Cerebellar nuclear complex (tissue), 1 donor: ENCODE measurements at places on chromosomes 7 and 10.
A peak's percentile ranks its signal among the peaks of the same experiment; 100 is the strongest.

GRCh38 chr7:155533120-155533826 is 13.1 kb downstream of the CNPY1 start:
- DNase-seq: no peak

GRCh38 chr10:34454590-34455261 is 360.4 kb downstream of the PARD3 start:
- DNase-seq: no peak

DNA sequence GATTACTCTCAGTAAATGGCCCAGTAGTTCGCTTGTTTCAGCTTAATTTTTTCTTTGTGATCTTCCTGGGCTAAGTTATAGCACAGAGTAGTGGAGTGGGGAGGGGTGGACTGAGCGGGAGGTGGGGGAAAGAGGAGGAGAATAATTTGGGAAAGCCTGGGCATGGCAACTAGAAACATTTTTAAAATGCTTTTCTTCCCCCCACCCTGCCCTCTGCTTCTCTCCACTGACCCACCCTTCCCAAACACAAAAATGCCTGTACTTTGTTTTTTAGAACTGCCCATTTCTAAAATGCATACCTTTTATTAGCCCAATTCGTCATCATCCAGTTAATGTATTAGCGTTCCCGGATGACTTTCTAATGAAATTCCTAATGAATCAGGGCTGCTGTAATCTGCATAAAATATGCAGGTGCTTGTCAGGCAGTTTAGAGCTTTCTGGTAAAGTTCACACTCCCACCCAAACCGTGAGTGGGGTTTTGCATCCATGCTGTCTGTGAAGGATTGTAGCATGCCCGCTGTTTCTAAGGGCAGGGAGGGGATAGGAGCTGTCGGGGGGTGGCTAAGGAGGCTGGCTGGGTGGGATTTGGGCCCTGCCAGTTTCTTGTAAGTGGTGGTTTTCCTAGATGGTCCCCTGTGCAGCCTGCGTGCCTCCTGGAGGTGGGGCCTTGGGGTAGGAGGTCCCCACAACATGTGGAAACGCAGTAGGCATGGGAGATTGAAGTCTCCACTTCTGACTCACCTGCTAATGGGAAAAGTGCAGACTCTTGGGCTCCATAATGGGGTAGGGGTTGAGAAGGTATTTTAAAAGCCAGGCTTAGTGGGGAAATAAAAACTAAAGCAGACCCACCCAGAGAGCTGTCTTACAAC is 190.3 kb downstream of the TCF7L2 start:
- no peak for DNase-seq

GRCh38 chr10:11789306-11789705 is 33.9 kb upstream of the PROSER2 start:
- DNase-seq: no peak

- no peak for DNase-seq
Observed at GRCh38 chr10:72414642-72415041, 59.9 kb upstream of the DNAJB12 start.

GRCh38 chr7:4742051-4742573 is 33.3 kb upstream of the AP5Z1 start:
- no peak for DNase-seq

DNA sequence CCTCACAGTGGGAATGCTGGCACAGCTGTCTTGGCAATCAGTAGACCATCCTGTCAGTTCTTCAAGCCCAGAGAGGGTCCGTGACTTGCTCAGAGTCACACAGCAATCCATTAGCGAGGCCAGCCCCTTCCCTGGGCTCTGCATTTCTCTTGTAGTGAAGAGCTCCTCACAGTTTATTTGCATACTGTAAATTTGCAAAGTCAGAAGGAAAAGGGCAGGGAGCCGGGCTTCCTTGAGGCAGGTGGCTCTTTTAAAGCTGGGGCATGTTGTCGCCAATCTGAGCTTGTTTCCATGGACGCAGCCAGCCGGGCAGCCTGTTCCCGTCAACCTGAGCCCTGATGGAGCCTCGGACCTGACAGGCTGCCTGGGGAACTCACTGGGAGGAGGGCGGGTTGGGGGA is 123.4 kb downstream of the CUX1 start:
- DNase-seq: peak; percentile 55

GRCh38 chr7:32043688-32044087 is 26.5 kb downstream of the PDE1C start:
- no peak for DNase-seq

- no peak for DNase-seq
Observed at GRCh38 chr7:101426303-101427011, 63.8 kb downstream of the COL26A1 start.

- DNase-seq: no peak
Observed at GRCh38 chr7:37817591-37817960, 30.8 kb upstream of the NME8 start.

DNA sequence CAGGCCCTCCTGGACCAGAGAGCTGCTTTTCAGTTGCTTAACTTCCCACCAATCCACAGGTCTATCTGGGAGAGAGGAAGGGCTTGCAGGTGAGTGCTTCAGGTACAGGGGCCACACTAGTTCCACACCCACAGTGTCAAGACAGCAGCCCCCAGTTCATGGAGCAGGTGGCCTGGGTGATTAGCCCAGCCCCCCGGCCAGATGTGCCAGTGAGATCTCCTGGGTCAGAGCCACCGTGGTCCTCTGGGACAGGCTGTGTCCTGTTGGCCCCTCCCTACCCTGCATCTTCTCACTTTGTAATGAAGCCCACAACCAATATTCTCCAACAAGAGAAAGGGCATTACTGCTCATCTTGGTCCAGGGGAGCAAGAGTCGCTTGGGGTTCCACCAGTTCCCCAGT is 30.6 kb downstream of the DRGX start:
- DNase-seq: no peak

GRCh38 chr10:108104551-108105156 is 940.1 kb upstream of the SORCS1 start:
- no peak for DNase-seq

GRCh38 chr7:134890246-134891240 is 95.8 kb upstream of the AGBL3 start:
- DNase-seq: peak; percentile 72

DNA sequence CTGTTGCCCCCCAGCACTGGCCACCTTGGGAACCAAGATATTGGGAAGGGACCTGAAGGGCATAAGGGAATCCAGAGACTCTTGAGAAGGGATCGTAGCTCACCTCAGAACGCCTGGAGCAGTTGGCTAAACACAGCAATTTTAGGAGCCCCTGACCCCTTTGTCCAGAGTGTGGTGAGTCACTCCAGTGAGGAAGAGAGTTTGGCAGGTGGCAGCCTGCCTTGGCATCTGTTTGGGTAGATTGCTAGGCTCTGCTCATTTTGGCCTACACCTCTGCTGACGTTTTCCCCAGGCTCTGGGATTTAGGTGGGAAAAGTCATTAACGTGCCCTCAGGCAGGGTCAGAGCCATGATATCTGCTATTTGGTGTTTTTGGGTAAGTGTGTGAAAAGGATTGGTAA is 100.6 kb downstream of the GRB10 start:
- no peak for DNase-seq

GRCh38 chr7:12827920-12828319 is 140.5 kb downstream of the ARL4A start:
- no peak for DNase-seq

DNA sequence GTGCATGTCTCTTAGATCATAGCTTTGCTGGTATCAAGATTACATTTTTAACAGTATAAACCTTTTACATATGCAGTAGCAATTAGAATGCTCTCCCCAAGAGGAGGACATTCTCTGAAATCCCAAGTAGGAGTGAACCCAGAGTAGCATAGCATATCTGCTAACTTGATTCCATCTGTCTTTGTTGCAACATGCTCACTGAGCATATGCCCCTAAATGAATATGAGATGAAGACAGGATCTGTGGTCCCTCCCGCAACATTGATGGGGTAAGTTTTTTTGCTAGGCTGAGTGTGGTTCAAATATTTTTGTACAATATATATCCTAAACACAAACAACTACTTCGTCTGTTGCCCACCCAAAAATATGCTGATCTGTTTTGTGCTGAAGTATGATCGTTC is 534.2 kb upstream of the C7orf33 start:
- DNase-seq: no peak

DNA sequence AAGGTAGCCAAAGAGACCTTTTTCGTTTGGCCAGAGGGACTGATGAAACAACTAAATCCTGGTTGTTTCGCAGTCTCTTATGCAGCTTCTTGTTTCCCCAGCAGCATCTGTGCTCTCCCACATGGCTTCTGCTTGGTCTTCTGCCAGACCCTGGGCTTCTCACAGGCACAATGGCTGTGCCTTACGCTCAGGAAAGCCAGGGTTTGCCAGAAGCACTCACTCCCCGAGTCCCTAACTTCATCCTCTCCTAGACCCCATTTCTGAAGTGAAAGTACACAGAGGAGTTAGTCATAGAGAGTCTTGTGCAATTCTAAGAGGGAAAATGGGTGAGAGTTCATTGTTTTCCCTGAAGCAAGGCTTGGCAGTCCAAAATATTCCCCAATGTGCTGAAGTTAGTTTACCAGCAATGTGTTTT is 121.7 kb downstream of the EVX1 start:
- no peak for DNase-seq

DNA sequence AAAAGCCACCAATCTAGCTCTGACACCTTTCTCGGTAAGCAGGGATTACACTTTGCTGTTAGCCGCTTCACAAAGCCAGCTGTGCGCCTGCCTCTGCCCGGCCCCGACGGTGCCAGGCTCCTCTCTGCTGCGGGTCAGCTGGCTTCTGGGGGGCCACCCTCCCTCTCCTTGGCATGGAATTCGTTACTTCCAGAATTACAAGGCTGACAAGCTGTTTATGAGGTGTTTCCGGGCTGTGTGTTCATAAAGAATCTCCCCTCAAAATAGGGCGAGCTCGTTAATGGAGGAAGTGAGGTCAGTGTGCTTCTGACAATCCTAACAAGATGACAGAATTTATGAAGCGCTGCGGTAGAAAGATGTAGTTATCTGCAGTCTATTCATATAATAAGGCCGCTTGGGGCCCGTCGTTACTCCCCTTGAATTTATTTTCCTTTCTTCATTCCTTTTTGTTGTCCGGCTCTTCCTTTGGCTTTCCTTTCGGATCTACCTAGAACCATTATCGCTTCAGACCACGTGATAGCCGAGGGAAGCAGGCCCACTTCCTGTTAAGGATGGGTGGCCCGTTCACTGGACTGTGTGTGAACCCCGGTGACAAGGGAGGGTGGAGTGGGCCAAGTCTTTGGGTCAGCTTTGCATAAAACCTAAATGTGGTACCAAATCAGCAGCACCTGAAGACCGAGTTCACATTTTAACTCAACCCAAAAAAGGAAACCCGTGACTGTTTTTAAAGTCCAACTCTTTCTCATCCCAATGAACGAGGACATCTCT is 273.0 kb upstream of the YAE1 start:
- no peak for DNase-seq

GRCh38 chr7:32588657-32589056 is 93.4 kb downstream of the AVL9 start:
- DNase-seq: no peak

- no peak for DNase-seq
Observed at GRCh38 chr7:34844936-34845665, 187.1 kb downstream of the NPSR1 start.

DNA sequence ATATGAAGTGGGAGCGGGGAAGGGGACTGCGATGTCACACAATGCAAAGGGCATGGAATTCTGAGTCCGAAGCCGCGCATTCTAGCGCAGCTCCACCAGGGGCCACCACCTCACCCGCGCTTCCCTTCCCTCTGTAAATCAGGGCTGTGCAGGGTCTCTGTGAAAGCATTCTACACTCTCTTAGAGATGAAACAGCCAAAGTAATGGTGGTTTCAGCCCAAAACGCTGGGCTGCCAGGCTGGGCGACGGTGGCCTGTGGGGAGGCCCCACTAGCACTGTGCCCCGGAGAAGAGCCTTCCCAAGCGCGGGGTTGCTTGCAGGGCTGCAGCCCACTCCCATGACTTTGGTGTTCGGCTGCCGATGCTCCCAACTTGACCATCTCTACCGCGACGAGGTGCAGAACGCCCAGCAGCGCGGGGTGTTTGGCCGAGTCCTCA is 11.4 kb downstream of the ATG9B start:
- DNase-seq: no peak

DNA sequence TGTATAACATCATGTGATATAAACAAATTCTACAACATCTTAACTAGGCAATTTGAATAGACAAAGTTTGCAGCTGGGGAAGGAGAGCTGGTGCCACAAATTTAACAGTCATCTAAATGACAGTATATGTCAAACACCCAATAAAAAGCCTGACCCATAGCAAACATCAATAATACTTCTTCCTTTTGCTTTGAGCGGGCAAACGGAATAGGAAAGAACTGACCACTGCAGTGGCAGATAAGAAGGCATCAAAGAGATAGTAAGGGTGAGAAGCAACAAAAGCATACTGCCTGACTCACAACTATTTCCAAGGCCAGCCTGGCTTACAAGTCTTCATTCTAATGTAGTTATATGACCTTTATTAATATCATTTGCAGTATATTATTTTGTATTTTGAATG is 99.9 kb downstream of the LRRN3 start:
- no peak for DNase-seq

GRCh38 chr10:106392778-106393177 is 771.7 kb downstream of the SORCS1 start:
- DNase-seq: no peak

DNA sequence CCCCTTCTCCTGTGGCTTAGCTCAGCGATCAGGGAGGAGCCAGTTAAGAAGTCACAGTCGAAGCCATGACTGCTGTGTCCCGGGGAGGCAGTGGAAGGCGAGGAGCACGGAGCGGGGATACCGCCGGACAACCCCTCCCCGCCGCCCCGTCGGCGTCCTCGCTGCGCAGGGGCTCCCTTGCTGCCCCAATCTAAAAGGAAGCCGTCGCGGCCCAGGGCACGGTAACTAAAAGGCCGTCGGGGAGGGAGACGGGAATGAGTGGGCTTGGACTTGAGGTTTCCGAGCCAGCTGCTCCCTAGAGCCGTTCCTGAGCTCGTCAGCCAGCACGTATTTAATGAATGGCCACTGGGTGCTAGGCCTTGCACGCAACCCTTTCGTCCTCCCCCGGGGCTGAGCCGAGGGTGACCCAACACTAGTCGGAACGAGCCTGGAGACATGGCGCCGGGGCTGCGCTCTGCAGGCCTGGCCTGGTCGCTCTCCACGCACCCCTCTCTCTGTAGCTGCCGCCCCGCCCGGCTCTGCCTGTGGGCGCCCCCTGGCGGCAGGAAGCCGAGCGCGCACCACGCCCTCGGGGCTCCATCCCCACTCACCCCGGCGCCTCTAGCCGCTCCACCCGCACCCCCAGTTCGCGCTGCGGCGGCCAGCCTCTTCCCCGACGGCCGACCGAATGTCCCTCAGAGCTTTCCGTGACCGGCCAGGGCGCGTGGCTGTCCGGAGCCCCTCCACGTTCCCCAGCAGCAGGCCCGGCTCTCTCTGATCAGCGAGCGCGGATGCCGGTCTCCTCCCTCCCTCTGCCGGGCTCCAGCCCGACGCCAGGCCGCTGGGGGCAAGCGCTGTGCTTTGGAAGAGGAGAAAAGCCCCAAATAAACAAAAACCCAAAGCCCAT is 29.3 kb upstream of the KCNK18 start:
- DNase-seq: no peak

GRCh38 chr7:45876519-45876918 is 3.6 kb upstream of the CCDC201 start:
- DNase-seq: no peak

- DNase-seq: no peak
Observed at GRCh38 chr10:113347508-113347907, 205.3 kb upstream of the HABP2 start.

GRCh38 chr10:71447676-71448075 is 51.0 kb downstream of the CDH23 start:
- no peak for DNase-seq

GRCh38 chr10:110522365-110522988 is 24.8 kb downstream of the DUSP5 start:
- no peak for DNase-seq

GRCh38 chr7:151699928-151700319 is 177.0 kb downstream of the PRKAG2 start:
- no peak for DNase-seq

- DNase-seq: no peak
Observed at GRCh38 chr10:66639371-66639770, 286.5 kb upstream of the LRRTM3 start.
